ENCODE measurements at places on chromosomes 13 and 19.

- DNase-seq: no peak
Measured at GRCh38 chr13:46603165-46603603, 50.2 kb downstream of the LRCH1 start.

DNA sequence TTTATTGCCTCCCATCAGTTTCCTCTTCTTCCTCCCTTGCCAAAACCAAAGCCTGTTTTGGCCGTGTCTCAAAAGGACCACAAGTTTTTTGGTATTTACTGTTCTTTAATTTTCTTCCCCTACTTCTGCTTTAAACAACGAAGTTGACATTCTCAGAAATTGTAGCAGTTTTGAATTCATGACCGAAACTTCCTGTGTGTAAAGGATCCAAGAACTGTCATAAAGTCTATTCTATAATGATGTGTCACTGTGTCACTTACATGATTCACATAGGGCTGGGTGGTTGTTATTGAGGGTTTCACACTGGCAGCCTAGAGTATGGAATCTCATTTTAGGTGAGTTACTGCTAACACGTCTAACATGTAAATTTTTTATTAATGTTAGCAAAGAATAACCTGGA is 741.0 kb upstream of the KLHL1 start:
- DNase-seq: peak; percentile 48

DNA sequence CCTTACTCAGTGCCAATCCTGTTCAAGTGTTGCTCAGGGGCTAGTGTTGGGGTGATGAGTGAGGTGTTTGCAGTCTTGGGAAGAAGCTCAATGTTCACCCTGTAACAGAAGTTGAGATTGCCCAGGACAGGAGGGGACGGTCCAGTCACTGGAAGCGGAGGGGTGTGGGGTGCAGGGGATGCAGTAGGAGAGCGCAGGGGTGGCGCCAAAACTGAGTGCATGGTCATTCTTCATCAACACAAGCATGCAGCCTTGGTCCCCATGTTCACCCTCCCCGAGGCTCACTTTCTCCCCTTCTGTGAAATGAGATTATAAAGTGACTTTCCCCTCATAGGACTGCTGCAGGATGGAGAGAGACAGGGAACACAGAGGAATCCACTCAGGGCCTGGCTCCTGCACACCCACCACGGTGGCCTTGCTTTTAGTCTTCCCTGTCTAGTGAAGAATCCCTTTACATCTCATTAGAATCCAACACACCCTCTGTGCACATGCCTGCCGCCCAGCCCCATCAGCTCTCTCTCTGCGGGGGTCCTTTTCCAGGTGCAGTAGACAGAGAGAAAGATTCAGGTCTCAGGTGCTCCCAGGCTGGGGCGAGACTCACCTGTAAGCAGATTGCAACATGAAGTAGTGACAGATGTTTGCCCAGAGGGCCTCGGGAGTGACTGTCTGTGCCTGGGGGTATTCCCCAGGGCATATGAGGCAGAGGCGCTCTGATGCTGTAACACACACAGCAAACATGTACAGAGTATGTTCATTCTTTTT is 93.2 kb downstream of the TSHZ3 start:
- DNase-seq: no peak

DNA sequence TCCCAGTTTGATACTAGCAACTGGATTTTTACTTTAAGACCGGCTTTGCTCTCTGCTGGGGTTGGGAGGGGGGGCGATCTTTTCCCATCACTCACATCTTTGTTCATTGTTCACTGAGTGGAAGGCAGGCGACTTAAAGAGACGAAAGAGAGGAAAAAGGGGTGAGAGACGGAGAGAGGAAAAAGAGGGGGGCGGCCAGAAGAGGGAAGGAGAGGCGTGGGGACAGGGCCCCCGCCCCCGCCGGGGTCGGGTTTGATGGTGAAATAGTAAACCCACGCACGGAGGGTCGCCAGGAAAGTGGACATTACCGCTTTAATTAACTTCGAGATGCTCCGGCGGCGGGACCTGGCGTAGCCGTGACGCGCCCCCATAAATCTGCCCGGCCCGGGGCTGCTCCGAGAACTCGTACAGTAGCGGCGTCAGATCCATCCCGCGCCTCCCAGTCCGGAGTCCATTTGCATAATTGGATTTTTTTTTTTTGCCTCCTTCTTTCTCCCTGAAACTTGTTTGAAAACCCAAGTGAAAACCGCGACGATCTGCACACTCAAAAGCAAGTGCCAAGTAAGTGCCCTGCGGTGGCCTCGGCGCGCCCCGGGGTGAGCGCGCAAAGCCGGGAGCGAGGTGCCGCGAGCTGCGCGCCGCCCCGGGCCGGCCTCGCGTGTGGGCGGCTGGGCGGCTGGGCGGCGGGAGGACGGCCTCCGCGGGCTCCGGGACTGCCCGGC is 143.9 kb upstream of the ZNF536 start:
- no peak for DNase-seq

- DNase-seq: no peak
Measured at GRCh38 chr13:29511106-29511796, 84.2 kb downstream of the SLC7A1 start.

GRCh38 chr13:27915301-27916207 is 4.2 kb upstream of the PDX1 start:
- DNase-seq: no peak

DNA sequence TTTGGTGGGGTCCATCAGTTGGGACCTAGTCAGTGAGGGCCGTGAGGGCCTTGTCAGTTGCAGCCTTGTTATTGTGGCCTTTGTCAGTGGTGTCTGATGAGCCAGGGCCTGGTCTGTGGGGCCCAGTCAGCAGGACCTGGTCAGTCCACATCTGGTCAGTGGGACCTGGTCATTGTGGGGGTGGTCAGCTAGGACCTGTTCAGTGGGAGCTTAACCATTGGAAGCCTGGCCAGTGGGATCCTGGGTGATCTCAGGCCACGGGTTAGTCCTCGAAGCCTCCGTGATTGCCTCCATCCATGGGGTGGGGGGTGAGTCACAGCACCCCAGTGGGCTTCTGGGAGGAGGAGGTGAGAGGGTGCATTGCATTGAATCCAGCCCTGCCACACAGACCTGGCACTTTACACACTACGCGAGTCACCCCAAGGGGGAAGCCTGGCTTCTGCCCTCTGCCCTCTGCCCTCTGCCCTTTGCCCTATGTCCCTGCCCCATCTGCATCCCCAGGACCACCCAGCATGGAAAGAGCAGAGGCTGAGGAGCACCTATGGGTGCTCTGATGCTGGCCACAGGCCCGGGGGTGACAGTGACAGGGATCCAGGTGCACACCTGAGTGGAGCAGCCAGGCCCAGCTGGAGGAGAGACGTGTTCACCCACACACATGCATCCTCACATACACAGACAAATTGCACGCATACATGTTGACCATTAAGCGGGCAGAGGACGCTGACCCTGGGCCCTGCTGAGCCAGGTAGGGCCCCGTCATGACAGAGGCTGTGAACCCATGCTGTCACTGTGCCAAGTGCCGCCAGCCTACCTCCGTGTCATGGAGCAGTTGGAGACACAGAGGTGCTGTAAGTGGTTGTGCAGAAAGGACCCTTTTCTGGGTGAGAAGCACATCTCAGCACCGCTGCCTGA is 59.8 kb upstream of the TPM4 start:
- no peak for DNase-seq

GRCh38 chr19:32373585-32374295 is 28.3 kb downstream of the ZNF507 start:
- no peak for DNase-seq

Measured in hematopoietic multipotent progenitor cell (in vitro differentiated cells).